ENCODE measurements at places on chromosomes 7 and 10. TPM values are rescaled to one million over a fixed set of nuclear protein-coding genes. Genes with fewer than 3 reads are reported as not detected.

SPDYE6 gene
- not detected for total RNA-seq

GRCh38 chr7:88165697-88166096 is 54.1 kb downstream of the SRI start:
- no peaks in the 10 kb centered on the region for H3K4me1 ChIP-seq
- H3K27ac ChIP-seq, result no peak overlapping the region
- H3K4me3 ChIP-seq, result no peak overlapping the region
- no peak for DNase-seq

GRCh38 chr10:99698504-99699080 is 33.3 kb downstream of the COX15 start:
- H3K27ac ChIP-seq, result no peak overlapping the region
- no peaks in the 10 kb centered on the region for H3K4me1 ChIP-seq
- no peak for DNase-seq
- H3K36me3 ChIP-seq, result peaks cover 31% of the 10 kb centered on the region

BLVRA gene
- total RNA-seq, result 31.3 TPM

Data from neural crest cell (in vitro differentiated cells).